Motor neuron (in vitro differentiated cells): ENCODE measurements at places on chromosomes 1 and 21. TPM values are rescaled to one million over a fixed set of nuclear protein-coding genes. Genes with fewer than 3 reads are reported as not detected.

DNA sequence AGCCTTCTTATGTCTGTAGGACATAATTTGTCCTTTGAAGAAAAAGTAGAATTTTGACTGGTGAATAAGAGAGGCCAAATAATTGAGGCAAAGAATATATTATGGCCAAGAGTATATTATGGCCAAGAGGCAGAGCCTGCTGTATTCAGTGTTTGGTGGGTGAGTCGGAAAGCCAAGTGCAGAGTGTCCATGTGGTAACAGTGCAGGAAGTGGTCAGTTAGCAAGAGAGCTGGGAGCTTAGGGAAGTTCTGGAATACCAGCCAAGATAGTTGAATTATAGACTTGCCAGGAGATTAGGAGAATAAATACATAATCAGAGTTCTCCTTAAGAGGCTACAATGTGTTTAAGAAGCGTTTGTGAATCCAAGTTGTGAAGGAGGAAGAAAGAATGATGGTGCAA lies 131.5 kb upstream of the LMO4 start:
- ATAC-seq = no peak

DNA sequence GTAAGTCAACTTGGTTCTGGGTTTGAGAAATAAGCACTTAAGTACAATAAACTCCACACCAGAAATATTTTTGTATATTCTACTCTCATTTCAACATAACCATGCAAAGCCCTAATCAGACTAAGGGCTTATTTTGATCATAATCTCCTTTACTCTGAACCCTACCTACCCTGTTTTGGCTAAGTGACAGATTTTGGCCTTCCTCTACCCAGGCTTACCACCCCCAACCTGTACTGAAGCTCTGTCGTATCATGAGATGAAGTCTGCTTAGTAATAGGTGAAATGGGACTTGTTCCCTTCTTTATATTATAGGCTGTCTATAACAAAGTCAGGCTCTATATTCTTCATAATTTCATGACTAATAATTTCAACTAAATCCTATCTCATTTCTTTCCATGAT lies 135.5 kb downstream of the RERE start:
- ATAC-seq = no peak

- no peak for ATAC-seq
These were observed 755.2 kb upstream of the ADAMTS5 start for GRCh38 chr21:27722095-27722494.

DNA sequence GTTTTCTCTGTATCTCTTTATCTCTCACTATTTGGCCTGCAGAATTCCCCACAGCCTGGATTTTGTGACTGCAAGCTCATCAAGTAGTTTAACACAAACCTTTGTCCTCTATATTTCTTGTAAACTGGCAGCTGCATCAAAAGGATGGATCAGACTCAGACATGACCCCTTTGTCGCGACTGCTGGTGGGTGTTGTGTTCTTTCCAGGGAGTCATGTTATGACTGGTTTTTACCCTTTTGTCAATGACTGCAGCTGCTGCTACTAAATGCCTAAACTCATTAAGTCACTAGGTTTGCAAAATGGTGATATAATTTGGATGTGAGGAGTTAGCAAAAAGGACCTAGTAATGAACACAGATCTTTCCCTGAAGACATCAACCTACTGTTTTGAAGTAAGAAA lies 10.2 kb upstream of the TOMM20 start:
- peak; percentile 32 for ATAC-seq

DNA sequence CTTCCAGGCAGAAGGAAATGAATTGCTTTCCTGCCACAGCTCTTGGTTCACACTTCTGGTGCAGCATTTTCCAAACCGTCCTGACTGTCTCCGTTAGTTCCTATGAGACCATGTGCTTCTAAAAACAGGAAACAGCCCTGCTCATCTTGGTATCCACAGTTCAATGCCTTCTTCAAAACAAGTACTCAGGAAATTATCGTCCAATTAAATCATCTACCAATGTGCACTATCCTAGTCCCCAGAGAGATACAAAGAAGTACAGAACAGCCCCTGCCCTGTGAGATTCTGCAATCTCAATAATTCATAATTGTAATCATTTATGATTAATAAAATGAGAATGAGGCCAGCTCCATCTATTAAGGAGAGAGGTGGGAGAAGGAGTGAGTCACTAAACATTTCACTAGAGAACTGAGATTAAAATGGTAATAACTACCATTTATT lies 11.2 kb downstream of the CLEC20A start:
- ATAC-seq = no peak

DNA sequence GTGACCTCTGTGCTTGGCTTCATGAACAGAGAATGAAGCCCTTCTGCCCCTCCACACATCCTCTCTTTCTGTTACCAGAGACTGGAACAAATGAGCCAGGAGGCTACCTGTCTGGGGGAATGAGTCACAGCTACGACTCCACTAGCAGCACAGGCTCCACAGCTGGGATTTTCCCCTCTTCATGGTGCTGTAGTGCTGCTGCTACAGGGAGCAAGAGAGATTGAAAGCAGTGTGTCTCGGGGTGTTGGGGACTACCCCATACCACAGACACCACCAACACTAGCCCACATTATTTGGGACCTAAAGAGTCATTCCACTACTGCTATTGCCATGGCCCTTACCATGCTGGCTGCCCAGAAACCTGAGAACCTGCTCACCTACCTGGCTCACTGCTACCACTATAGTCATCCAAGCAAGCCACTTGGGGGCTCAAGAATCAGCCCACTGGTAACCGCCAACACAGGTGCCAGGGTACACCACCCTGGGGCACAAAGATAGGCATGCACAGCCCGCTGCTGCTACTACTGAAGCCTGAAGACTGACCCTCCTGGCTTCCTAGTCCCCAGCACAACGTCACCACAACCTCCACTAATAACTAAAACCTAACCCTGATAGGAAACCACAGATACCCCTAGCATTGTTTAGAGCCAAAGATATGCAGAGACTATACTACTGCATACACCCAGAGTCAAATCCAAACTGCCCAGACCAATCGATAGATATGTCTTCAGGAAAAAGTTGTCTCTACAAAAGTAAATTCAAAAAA lies 17.7 kb downstream of the CD1E start:
- no peak for ATAC-seq

DNA sequence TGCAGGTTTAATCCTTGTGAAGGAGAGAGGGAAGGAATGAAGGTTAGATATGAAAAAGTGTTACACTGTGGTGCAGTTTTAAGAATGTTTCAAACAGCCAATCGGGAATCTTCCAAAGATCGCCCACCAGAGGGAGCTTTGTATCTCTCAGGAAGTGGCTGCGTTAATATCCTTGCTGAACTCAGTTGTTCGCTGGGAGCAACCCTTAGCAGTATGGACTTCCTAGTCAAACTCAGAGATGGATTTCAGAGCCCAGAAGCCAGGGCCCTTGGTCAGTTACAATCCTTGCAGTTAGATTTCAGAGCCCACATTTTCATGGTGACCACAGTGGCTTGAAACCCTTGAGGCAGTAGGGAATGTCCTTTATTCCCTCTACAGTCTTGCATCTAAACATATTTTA lies 136.2 kb downstream of the NTNG1 start:
- ATAC-seq = peak; percentile 72

DNA sequence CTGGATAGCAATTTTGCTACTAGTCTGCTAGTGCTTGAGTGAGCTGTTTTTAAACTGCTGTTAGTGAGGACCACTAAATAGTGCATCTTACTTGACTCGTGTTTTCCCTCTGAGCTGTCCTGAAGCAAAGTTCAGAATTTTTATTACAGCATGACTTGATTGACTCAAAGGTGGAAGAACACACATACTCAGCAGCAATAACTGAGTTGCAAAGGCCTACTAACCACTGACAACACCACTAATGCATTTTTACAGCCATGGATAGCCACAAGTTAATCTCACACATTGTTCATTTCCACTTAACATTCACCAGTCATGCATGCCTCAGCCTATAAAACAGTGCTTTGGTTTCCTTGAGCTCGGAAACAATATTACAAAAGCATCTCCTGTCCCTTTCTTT lies 148.7 kb downstream of the RUNX1 start:
- ATAC-seq = no peak

PCP4 gene
- total RNA-seq = 17.7 and 18.7 TPM in 2 replicates

ARHGEF16 gene
- 1.0 and 1.1 TPM in 2 replicates for total RNA-seq

LIPI gene
- not detected in 2 replicates for total RNA-seq

NPR1 gene
- 0.49 and 1.3 TPM in 2 replicates for total RNA-seq
